A549 (cell line): ENCODE measurements at places on chromosomes 7 and 10.

DNA sequence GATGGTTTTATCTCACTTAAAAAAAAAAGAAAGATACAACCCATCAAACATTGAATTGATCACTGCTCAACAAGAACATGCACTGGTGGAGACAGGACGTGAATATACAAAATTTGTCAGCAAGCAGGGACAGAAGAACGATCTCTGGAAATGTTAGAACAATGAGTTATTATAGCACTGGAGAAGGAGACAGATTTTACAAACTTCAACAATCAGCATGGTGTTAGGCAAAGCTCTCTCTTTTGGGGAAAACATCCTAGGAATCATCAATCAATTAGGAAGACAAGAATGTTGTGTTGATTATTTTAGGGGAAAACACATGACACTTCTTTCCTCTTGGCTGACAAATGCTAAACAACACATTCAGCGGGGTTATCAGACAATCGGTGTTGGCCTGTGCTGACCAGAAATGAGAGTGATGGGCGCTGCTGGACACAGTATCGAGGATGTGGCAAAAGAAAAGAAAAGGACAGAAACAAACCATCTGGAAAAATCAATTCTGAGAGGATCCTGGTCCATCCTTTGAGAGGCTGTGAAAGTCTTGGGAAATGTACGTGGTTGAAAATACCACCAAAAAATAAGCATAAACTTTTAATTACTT, 103.9 kb downstream of the RAPGEF5 start:
- DNase-seq, result no peak

GRCh38 chr7:8490391-8491045, 57.1 kb downstream of the NXPH1 start:
- no peak for DNase-seq

DNA sequence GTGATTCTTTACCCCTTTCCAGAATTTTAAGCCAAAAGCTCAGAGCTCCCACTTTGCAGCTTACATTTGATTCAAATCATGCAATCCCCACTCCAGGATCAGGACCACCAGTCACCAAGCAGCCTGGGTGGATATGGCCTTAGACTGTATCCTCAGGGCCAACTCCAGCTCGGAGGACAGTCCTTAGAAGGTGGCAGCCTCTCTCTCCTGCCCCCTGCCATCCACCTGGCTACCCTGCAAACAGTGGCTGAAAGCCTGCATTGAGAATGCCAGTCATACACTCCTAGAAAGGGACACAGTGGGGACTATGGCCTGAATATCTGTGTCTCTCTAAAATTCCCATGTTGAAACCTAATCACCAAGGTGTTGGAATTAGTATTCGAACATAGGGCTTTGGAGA, 50.0 kb upstream of the KCNMA1 start:
- no peak for DNase-seq

GRCh38 chr10:784403-785088, 95.1 kb upstream of the DIP2C start:
- DNase-seq, result peak; percentile 36

DNA sequence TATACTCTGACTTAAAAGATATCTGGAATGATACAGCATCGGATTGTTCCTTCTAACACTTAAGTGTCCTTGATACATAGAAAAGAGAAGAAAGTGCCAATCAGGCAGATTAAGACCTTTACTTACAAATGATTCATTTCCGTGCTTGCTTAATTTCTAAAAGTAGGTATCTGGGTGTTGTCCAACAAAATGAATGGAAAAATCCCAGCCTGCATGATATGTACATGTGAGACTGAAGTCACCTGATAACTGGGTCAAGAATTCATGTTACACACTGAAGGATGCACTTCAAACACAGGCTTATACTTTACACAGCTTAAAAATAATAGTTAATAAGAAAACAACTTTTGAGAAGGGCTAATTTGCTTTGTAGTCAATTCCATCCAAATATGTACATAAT, 25.2 kb upstream of the PLXDC2 start:
- DNase-seq, result no peak

DNA sequence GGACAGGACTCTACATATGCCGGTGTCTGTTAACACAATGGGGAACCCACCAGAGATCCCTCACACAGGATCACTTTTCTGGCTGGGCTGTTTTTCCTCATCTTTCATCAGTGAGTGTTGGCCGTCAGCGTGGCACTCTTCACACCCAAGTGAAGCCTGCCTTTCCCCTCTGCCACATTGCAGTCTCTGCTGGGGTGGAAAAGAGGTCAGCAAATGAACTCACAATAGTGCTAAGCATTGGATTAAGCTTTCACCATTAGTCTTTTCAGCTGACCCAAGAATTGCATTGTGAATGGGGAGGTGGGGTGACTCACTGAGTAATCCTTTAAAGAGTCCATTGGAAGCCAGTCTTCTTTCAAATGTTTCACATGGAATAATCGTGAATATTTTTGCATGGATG, 143.0 kb downstream of the KIAA1217 start:
- no peak for DNase-seq

DNA sequence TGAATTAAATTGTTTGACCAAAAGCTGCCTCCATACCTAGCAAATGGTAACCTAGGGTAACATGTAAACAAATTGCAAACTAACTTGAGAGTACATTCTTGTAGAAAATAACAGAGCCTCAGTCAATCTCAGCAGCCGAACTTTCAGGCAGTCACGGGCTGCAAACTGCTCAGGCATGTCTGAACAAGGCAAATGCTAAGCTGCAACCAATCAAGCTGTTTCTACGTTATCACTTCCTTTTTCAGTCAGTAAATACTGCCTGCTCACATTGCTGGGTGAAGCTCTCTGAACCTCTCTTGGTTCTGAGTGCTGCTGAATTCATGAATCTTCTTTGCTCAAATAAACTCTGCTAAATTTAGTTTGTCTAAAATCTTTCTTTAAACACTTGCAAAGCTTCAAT, 1212.4 kb downstream of the SORCS1 start:
- no peak for DNase-seq

GRCh38 chr10:97228130-97228774, 42.5 kb upstream of the SLIT1 start:
- no peak for DNase-seq

DNA sequence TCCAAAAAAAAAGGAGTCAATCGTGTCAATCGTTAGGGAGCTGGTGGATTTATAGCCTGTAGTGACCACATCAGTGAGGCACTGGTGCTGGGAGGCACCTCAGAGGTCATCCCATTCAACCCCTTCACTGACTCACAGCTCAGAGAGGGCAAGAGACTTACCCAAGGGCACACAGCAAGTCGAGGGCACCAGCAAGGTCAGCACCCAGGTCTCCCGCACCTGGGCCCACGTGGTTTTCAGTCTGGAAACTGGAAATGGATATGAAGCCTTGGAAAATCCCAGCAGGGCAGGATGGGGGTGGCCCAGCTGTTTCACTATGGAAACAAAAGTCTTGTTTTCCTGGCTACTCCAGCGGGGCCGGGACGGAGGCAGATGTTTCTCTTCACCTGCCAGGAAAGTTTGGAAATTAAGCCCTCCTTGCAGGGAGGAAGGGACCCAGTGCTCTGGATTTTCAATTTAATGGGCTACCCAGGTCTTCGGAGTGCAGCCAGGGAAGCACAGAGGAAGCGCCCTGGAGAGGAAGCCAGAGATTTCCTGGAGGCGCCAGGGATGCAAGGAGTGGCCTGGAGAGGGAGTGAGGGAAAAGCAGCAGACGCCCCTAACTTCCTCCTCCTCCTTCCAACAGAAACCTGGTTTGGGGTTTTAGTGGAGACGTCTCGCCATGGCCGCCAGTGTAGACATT, 157.2 kb upstream of the TNRC18 start:
- DNase-seq, result no peak

- DNase-seq, result no peak
These were observed 170.3 kb downstream of the CHRM2 start for GRCh38 chr7:137038706-137039105.

GRCh38 chr10:103544657-103545310, 51.3 kb downstream of the NEURL1 start:
- no peak for DNase-seq

GRCh38 chr7:82816272-82816671, 346.4 kb downstream of the PCLO start:
- no peak for DNase-seq

GRCh38 chr7:125436220-125436619, 506.6 kb upstream of the POT1 start:
- no peak for DNase-seq

DNA sequence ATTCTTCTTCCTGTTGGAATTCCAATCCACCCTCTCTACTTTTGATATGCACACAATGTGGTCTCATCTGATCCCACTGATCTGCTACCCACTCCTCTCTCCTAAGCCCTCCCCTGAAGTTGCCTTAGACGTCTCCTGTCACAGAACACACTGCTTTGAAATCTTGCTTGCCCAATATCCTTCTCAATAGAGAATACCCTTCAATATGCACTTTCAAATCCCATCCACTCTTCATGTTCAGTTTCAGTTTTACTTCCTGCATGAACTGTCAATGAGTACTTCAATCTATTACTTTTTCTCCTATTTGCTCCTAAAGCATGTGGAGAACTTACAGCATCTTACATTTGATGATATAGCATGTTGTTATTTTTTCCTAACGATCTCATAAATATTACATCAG, 93.5 kb downstream of the UPF2 start:
- no peak for DNase-seq

DNA sequence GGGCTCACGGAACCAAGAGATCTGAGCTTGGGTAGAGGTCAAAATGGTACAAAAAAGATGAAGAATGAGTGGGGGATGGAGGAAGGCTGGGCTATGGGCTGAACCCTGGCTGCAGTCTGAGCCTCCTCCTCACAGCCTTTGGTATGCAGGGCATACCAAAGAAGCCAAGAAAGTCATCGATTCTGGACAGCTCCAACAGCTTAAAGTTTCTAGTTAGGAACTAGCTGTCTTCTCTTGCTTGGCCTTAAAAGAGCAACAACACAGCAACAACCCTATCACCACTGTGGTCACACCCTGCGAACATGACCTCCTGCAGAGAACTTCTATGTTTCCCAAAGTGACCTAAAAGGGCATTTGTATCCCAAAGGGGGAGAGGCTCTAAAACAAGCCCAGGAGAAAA, 126.1 kb upstream of the EFCAB10 start:
- DNase-seq, result no peak
